ENCODE measurements at places on chromosomes 5 and 9.

DNA sequence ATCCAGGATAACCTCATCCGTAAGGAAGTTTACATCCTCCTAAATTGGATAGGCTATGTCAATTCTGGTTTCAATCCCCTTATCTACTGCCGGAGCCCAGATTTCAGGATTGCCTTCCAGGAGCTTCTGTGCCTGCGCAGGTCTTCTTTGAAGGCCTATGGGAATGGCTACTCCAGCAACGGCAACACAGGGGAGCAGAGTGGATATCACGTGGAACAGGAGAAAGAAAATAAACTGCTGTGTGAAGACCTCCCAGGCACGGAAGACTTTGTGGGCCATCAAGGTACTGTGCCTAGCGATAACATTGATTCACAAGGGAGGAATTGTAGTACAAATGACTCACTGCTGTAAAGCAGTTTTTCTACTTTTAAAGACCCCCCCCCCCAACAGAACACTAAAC, 1.3 kb downstream of the ADRB2 start:
- DNase-seq, result no peak

GRCh38 chr9:97848215-97848479, 4.9 kb upstream of the FOXE1 start:
- DNase-seq, result no peak

DNA sequence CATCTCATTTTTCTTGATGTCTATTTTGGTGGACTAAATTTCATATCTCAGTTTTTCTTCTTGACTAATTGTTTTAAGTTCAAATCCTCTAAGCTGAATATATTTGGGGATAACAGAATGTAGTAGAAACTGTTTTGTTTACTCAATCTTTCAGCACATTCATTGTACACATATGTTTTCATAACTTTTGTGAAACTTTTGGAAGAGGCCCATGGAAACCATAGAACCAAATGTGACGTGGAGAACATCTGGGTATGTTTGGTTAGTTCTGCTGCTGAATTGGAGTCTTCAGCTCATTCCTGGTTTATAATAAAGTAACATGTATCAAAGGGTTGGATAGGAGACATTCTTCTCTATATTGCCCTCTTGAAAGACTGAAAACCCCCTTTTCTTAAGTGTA, 88.4 kb downstream of the CCDC171 start:
- DNase-seq, result no peak

- DNase-seq, result no peak
Observed at GRCh38 chr5:180370861-180371641, 17.9 kb upstream of the GFPT2 start.

DNA sequence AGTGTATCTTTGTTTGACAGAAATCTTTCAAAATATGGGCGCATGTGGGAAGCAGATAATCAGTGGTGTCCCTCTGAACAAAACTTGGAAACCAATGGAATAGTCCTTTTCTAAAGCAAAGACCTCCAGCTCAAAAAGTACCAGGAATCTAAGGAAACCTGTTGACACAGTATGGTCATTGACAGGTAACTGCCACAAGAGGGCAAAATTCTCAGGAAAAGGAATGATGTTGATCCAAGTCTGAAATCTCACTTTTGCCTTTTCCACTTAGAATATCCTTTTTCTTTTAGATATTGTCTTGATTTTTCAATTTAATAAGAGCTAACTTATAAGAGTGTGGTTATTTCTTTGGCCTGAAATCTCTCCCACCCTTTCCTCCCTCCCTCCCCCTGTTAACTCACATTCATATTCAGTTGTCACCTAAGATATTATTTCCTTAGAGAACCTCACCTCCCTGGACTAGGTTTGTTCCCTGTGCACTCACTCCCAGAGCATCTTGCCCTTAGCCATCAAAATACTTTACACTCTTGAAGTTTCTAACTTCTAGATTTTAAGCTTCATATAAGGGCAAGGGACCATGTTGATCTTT, 59.0 kb upstream of the BARX1 start:
- DNase-seq, result no peak

- DNase-seq, result no peak
Observed at GRCh38 chr9:83041771-83042170, 21.2 kb downstream of the RASEF start.

GRCh38 chr5:148107608-148108007, 43.8 kb downstream of the SPINK5 start:
- DNase-seq, result no peak

DNA sequence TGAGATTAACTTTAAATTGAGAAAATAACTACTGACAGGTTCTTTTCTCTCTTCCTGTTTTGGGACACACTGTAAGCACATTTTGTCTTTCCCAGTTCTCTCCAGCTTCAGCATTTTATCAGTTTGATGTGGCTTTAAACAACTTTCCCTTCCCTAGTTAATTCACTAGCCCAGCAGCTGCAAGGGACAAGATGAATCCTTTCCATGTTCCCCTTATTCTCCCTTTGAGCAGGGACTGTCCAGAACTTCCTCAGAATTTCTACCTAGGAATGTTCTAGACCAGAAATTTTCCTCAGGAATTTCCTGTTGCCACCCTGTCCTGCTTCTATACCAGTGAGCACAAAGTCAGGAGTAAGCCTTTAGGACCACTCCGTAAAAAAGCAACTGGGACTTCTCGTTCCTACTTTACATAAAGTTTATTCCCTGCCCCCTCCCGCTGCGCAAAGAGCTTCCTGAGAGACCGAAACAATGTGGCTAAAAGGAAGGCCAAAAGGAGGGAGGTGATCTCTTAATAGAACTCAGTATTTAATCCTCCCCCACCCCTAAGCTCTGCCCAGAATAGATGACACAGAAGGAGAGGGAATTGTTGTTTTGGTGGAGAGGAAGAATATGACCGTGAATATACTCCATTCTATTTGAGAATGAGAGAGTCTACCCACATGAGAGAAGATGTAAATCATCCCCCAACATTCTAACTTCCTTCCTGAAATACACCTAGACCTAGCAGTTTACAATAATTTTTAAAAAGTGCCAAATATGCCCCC, 61.9 kb downstream of the GLIS3 start:
- no peak for DNase-seq

DNA sequence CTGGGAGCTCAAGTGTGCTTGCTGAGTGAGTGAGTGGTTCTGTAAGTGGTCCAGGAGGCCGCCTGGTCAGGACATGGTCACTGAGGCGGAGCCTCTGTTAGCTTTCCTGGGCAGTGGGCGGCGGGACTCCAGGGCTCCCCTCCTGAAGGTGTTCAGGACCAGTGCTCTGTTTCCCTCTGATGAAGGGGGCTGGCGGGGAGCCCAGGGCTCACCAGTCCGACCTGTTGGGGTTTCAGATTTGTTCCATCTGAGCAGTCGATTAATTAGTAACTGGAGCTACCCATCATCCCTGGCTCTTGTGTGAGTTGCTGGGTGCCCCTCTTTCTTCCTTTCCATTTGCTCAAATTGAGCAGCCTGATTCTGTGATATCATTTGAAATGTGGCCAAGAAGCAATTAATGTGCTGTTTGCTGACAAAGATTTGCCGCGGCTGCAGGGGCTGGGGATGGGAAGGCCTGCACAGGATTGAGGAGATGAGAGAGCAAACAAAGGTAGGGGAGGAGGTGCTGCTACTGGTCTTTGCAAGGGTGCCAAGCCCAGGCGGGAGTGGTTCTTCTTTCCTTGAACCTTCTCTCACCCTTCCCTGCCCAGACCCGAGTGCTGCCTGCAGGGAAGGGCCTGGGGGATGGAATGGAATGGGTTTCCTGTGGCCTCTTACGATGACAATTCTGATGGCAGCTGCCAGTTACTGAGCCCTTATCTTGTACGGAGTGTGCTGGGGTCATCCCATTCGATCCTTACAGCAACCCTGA, 92.8 kb upstream of the PITX1 start:
- DNase-seq, result no peak

GRCh38 chr5:55657443-55657842, 54.7 kb downstream of the SLC38A9 start:
- no peak for DNase-seq

GRCh38 chr9:37037503-37038301, 3.6 kb upstream of the PAX5 start:
- DNase-seq, result no peak

GRCh38 chr9:18379073-18379811, 94.7 kb upstream of the ADAMTSL1 start:
- no peak for DNase-seq

- DNase-seq, result no peak
Observed at GRCh38 chr5:42021923-42022322, 96.8 kb downstream of the FBXO4 start.

- no peak for DNase-seq
Observed at GRCh38 chr5:128262911-128263310, 179.3 kb downstream of the SLC12A2 start.

DNA sequence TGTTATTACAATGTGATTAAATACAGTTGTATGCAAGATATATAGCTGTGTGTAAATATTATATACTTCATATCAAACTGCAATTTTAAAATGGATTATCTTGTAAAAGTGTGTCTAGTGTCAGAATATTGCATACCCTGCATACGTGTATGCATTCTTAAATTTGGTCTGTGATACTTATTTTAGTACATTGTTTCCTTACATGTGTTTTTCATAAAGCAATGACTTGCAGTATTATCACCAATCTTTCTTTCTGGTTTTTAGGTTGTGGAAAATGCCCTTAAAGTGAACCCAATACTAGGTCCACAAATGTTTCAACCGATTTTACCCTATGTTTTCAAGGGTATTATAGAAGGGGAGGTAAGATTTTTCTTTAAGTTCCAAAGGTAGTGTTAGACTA, 28.5 kb upstream of the LRRC70 start:
- no peak for DNase-seq

DNA sequence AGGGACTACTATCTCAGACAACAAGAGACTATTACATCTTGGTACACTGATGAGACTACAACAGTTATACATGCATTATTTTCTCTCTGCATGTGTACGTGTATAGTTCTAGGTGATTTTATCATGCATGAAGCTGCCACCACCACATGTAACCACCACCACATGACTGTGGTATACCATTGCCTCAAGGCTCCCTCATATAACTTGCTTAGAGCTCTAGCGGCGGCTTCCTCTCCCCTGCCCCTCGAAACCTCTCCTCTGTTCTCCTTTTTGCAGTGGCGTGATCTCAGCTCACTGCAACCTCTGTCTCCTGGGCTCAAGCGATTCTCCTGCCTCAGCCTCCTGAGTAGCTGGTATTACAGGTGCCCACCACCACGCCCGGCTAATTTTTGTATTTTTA, 162.3 kb downstream of the AOPEP start:
- DNase-seq, result no peak

GRCh38 chr9:8868632-8869031, 1069.1 kb upstream of the DMAC1 start:
- DNase-seq, result no peak

Data from stimulated activated CD4-positive, alpha-beta T cell treated with anti-CD3 and anti-CD28 coated beads, TNF-alpha, amount 100 ng/mL, for 4 hours (primary cell).